ENCODE measurements at places on chromosomes 3 and 15.

GRCh38 chr3:28923994-28924393 is 356.9 kb upstream of the RBMS3 start:
- DNase-seq: no peak

- no peak for DNase-seq
Observed at GRCh38 chr3:96977671-96978070, 163.3 kb downstream of the EPHA6 start.

DNA sequence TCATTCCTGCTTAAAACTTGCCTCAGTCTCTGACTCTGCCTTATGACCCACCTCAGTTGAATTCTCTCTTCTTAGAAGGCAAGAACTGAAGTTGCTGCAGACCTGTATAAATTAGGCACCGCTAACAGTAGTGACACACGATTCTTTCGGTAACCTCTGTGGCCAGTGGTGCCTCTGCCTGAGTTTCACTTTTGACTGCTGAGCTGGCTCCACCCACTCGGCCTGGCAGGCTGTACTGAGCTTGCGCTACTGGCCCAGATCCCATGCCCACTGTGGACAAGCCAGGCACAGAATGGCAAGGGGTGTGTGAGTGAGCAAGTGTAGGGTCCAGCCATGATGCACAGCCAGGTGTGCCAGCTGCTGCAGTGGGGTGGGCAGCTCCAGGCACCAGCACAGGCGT is 19.1 kb upstream of the EIF1B start:
- DNase-seq: no peak

DNA sequence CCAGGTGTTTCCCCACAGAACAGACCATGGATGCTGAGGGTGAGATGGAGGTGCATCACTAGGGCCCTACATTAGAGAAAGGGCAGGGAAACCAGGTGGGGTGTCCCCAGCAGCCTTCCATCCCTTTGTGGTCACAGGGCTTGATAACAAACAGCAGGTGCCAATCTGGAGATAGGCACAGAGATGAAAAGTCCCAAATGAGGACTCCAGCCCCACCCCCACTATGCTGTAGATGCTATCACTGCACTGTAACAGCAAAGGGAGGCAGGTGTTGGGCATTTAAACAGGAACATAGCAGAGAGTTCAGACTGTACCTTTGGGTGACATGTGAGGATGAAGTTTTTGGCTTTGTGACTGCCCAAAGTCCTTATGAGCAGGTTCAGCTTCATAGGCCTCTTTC is 21.4 kb downstream of the IL20RB start:
- DNase-seq: no peak

DNA sequence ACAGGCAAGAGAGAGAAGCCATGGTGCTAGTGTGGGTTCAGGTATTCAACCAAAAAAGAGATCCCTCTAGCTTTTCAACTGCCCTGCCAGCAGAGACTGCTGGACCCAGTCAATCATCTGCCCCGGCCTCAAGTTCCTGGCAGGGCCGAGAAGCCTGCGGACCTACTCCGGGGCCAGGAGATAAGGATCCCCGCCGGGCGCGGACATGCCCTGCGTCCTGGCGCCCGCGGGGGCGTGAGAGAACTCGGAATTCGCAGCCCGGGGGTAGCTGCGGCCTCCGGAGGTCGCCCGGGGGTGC is 821 bp upstream of the MAGI1 start:
- peak; percentile 74 for DNase-seq

GRCh38 chr3:25040748-25041147 is 387.3 kb upstream of the RARB start:
- no peak for DNase-seq

GRCh38 chr3:126956866-126957650 is 25.9 kb upstream of the PLXNA1 start:
- DNase-seq: no peak

Data from ecto neural progenitor cell (in vitro differentiated cells).